ENCODE measurements at places on chromosomes 5 and 9.
A peak's percentile ranks its signal among the peaks of the same experiment; 100 is the strongest.

GRCh38 chr9:25857147-25857546, 178.9 kb upstream of the TUSC1 start:
- no peak for DNase-seq

DNA sequence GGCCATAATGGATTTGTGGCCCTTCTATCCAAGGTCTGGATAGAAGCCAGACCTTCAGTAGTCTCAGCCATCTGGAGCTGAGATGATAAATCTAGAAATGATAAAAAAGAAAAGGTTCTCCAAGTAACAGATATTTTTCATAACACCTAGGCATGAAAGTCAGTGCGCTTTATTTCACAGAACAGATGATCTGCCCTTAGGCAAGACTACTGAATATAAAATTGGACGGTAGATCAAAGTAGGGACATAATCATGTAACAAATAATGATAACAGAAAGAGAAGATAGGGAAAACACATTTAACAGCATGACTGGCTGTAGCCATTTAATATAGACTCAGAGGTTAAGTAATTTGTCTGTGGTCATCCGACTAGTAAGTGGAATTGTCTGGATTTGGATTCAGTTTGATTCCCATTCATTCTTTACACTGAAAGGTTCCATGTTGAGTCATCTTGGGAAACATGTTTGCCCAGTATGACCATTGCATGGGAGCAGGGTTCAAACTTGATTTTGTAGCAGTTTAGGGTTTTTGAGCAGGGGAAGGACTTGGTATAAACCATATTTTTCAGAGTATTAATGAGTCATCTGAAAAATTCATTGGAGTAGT, 4.1 kb upstream of the CAVIN4 start:
- DNase-seq = no peak

- no peak for DNase-seq
Measured at GRCh38 chr9:72132052-72132451, 17.2 kb upstream of the GDA start.

GRCh38 chr5:22505891-22506290, 347.3 kb downstream of the CDH12 start:
- DNase-seq = no peak

DNA sequence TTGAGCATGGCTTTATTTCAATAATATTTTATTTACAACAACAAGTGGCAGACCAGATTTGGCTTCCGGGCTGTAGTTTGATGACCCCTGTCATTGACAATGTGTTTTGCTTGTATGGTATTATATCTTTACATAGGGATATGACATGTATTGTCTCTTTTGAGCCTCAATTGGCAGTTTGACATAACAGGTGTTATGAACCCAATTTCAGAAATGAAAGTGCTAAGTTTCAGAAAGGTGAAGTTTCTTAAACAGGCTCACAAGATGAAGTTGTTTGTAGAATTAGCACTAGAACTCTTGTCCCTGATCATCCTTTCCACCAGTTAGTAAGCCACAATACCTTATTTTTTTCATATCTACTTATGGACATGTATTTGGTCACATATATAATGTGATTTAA, 303.0 kb upstream of the GRIA1 start:
- DNase-seq = no peak

- DNase-seq = no peak
Measured at GRCh38 chr9:137089232-137089947, 2.6 kb downstream of the MAN1B1 start.

GRCh38 chr9:11039006-11039405, 426.2 kb upstream of the PTPRD start:
- DNase-seq = no peak

DNA sequence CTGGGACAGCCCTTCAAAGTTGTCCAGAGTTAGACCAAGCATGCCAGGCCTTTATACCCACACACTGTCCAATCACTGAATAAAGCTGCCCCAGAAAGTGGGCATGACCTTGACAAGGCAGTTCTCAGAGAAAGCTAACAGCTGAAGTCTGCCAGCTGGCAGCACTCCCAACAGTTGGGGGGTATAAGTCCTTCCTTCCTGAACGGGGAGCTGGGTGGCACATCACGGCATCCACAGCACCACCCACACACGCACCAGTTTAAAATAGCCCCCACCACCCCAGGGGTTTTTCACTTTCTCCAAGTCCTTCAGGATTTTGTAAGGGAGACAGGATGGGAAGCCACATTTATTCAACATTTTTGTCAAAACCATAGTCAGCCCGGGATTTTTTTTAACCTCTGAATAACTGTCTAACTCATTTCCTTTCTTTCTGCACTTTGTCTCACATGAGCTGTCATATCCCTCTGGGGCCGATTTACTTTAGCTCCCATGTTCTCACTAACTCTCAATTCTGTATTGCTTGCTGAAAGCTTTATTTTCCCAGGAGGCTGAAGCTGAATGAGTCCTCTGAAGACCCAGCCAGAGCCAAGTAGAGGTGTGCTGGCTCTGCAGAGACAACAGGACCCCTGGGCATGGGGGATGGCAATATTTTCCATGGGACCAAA, 15.4 kb downstream of the FAM81B start:
- no peak for DNase-seq

DNA sequence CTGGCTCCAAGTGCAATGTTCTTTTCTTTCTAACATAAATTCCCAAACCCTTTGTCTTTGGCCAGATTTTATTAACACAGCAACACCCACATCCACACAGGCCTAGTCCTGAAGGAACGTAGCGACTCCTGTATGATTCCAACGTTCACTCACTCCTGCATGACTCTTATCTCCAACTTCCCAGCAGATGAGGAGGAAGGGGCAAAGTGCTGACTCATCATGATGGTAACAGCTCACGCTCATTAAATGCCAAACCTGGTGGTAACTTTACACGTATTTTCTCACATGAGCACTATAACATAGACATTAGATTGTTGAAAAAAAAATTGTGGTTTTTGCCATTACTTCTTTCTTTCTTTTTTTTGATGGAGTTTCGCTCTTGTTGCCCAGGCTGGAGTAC, 1349.5 kb downstream of the EFNA5 start:
- no peak for DNase-seq

DNA sequence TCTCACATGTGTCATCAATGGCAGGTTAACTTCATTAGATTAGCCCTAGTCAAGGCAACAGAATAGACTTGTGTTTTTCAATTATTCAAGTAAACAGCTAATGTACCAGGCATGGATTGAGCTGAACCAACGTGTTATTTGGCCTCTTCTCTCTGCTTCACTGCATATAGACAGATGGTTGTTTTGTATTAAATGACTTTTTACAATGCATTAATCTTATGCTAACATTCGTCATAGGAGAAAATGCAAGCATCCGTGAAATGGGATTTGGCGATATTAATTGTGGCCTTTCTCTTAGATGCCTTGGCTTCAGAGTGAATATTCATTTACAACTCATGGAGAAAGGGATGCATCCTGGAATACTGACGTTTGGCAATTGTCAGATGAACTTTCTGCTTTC, 208.0 kb downstream of the KCTD16 start:
- DNase-seq = no peak

GRCh38 chr5:174402222-174402812, 322.1 kb upstream of the MSX2 start:
- no peak for DNase-seq

DNA sequence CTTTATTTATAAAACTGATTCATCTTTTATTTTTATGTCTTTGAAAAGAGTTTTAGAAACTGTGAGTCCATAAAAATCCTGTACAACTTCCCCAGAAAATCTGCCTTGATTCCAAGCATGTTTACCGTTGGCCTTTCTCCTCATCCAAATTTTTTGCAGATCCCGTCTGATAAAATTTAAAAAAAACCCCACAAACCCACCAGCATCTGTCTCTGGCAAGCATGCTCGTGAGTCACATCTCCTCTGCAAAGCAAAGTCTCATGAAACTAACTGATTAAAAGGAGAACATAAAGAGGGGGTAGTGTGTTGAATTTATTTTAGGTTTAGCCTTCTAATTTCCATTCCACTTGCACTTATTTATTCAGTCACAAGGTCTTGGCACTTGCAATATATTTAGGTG, 109.4 kb downstream of the MAT2B start:
- no peak for DNase-seq

- DNase-seq = no peak
Measured at GRCh38 chr9:98500337-98500919, 208.3 kb downstream of the GABBR2 start.

- DNase-seq = no peak
Measured at GRCh38 chr5:71652349-71652748, 65.2 kb downstream of the MCCC2 start.

DNA sequence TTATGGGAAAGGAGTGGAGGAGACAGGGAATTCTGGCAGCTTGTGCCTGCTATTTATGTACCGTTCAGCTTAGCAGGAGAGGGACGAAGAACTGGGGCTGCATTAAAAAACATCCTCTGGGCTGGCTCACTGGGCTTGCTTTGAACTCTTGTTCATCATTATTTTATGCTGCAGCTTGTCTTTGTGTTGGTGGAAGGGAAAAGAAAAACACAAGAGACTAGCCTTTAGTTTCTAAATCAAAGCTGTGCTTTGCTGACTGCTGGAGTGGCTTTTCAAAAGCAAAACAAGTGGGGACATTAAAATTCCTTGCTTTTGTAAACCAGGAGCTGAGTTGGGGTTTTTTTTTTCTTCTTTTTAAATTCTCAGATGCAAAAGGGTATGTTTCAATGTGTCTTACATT, 5.9 kb upstream of the RGMB start:
- no peak for DNase-seq

DNA sequence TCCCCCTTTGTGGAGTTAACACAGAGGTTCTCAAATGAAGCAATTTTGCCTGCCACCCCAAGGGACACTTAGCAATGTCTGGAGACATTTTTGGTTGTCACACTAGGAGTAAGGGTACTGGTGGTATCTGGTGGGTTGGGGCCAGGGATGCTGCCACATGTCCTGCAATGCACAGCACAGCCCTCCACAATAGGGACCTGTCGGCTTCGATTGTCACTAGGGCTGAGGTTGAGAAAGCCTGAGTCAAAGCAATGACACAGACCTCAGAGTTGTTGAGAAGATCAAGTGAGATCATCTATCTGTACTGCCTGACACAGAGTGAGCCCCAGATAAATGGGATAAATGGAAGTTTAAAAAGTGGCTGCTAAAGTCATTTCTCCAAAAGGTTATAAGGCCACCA, 249.2 kb upstream of the KLF4 start:
- peak; percentile 8 for DNase-seq
